IMR-90 (cell line): ENCODE measurements at places on chromosomes 16 and 17. TPM values are rescaled to one million over a fixed set of nuclear protein-coding genes. Genes with fewer than 3 reads are reported as not detected.

The RNF43 gene
- under 0.01 TPM in 2 replicates for total RNA-seq

The SMIM22 gene
- total RNA-seq: not detected in 2 replicates

GRCh38 chr17:61551255-61551742 lies 39.7 kb downstream of the NACA2 start:
- peak; percentile 67 for DNase-seq

- DNase-seq: no peak
Observed at GRCh38 chr17:45284176-45285140, 22.6 kb upstream of the SPATA32 start.

GRCh38 chr17:44773140-44773539 lies 14.4 kb downstream of the ADAM11 start:
- DNase-seq: no peak

- no peak for DNase-seq
Observed at GRCh38 chr17:9181640-9182039, 160.3 kb downstream of the NTN1 start.

DNA sequence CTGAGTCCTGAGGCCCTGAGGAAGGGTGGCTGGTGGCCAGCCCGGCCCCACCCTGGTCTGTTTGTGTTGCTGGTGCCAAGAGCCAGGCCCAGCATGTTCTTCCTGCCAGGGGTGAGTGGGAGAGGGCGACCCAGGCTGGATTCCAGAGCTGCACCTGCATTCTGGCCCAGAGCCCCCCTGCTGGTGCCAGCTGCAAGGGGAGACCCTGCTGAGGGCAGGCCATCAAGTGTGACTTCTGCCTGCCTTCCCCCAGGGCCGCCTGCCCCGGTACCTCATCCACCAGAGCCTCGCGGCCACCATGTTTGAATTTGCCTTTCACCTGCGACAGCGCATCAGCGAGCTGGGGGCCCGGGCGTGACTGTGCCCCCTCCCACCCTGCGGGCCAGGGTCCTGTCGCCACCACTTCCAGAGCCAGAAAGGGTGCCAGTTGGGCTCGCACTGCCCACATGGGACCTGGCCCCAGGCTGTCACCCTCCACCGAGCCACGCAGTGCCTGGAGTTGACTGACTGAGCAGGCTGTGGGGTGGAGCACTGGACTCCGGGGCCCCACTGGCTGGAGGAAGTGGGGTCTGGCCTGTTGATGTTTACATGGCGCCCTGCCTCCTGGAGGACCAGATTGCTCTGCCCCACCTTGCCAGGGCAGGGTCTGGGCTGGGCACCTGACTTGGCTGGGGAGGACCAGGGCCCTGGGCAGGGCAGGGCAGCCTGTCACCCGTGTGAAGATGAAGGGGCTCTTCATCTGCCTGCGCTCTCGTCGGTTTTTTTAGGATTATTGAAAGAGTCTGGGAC lies 2.4 kb upstream of the TCAP start:
- no peak for DNase-seq

GRCh38 chr17:27654136-27654535 lies 23.1 kb downstream of the LGALS9 start:
- no peak for DNase-seq

GRCh38 chr16:67278773-67279295 lies 498 bp upstream of the PLEKHG4 start:
- no peak for DNase-seq

DNA sequence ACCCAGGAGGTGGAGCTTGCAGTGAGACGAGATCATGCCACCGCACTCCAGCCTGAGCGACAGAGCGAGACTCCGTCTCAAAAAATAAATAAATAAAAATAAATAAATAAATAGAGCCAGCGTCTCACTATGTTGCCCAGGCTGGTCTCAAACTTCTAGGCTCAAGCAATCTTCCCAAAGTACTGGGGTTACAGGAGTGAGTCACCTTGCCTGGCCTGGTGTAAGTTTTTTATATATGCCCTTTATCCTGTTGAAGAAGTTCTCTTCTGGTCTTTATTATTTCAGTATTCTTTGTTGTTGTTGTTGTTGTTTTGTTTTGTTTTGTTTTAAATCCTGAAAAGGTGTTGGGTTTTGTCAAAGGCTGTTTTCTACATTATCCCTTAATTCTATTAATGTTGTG lies 30.1 kb upstream of the ABCC1 start:
- DNase-seq: peak; percentile 29

DNA sequence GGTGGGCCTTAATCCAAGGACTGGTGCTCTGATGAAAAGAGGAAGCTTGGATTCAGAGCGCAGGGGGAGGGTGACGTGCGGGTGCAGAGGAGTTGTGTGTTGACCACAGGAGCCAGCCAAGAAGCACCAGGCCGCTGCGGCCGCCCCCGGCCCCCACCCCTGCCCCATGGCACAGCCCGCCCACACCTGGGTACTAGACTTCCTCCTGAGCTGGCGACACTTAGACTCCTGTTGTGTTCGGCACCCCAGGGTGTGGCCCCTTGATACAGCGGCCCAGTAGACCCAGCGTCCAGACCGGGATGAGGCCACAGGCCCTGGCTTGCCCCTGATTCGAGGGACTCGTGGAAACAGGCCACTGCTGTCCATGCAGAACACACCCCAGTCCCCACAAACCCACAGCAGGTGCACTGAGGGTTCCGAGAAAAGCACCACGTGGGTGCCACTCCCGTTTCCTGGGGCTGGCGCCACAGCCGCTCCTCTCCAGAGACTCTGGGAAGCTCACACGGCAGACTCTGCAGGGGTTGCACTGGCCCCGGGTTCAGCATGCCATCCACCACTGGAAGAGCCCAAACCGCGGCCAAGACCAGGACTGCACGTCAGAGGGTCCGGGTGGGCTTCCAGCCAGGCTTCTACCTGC lies 5.7 kb upstream of the SNAI3 start:
- no peak for DNase-seq

GRCh38 chr17:43135454-43135819 lies 10.3 kb upstream of the BRCA1 start:
- no peak for DNase-seq

The SMIM5 gene
- not detected in 2 replicates for total RNA-seq

DNA sequence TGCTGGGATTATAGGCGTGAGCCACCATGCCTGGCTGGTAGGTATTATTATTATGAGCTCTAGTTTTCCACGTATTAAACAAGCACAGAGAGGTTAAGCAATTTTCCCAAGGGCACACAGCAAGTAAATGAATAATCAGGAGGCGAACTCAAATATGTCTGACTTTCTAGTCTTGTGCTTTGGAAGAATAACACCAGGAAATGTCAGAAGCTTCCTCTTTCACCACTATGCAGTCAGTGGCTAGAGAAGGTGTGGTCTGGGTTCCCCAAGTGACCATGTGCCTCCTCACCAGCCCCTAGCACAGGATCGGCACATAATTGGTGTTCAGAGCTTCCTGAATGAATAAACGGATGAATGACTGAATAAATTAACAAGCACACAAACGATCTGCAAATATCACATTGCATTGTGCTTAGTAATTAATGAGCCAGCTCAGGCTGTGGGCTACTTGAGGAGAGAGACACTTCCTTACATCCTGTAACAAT lies 21.6 kb upstream of the SCNN1B start:
- no peak for DNase-seq

The TNP2 gene
- total RNA-seq: not detected in 2 replicates

The KRTAP4-1 gene
- not detected in 2 replicates for total RNA-seq
